ENCODE measurements at places on chromosomes 16 and 17.

GRCh38 chr16:68231384-68232136 lies 4.4 kb downstream of the ESRP2 start:
- peak; percentile 27 for DNase-seq

DNA sequence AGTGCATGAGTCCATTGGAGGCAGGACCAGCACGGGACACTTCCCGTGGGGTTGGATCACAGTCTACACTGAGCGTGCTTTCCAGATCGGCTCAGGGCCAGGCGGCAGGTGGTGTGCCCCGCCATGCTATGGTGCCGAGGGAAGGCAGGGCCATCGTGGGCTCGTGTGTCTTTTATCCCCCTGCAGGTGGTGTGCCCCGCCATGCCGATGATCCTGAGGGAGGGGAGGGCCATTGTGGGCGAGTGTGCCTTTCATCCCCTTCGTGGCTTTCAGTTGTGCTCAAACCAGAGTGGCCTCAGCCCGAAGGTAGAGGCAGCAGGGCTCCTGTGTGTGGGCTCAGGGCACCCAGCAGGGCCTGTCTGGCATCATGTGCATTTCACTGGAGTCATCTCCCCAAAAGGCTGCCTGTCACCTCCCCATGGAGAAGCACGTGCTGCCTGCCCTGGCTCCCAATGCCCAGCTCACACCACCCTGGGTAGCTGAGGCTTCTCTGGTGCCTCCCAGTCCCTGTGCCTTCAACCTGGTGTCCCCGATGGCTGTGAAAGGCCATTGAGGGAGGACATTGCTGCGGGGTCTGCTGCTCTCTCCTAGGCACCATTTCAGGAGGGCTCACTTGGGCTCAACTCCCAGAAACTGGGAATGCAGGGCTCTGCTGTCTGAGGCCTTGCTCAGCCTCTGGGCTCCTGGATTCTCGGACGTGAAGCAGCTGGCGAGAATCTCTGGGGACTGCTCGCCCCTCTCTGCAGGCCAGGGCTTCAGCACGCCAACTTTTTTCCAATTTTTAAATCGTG lies 207.6 kb downstream of the NPIPB11 start:
- DNase-seq, result no peak

- no peak for DNase-seq
These were observed 125.7 kb downstream of the MRM1 start for GRCh38 chr17:36727052-36727451.

GRCh38 chr17:59004338-59005111 lies 102.2 kb downstream of the TRIM37 start:
- peak; percentile 59 for DNase-seq

- DNase-seq, result no peak
These were observed 24.1 kb downstream of the HMOX2 start for GRCh38 chr16:4500272-4500671.

GRCh38 chr17:62782730-62783270 lies 25.3 kb downstream of the MARCHF10 start:
- DNase-seq, result no peak
